HS-27A (cell line): ENCODE measurements at places on chromosomes 3 and 15.

- DNase-seq, result no peak
These were observed 31.8 kb downstream of the PCOLCE2 start for GRCh38 chr3:142857056-142857455.

- no peak for DNase-seq
These were observed 49.5 kb downstream of the CEP63 start for GRCh38 chr3:134535186-134535970.

GRCh38 chr3:45929042-45929679 is 14.1 kb upstream of the CXCR6 start:
- DNase-seq, result no peak

DNA sequence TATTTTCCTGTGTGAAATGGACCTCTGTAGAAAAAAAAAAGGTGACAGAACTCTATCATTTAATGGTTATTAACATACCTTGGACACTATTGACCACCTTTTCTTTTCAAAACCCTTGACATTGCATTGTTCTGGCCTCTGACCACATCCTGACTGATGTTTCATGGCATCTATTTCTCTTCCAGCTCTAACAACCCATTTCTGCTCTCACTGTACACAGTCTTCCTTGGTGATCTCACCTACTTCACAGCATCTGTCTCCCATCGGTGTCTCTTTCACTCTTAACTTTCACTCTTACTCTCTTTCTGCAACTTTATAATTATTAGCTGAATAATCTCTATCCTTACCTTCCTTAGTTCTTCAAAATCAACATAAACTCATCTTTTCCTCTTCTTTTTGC is 217.4 kb upstream of the CD96 start:
- no peak for DNase-seq

DNA sequence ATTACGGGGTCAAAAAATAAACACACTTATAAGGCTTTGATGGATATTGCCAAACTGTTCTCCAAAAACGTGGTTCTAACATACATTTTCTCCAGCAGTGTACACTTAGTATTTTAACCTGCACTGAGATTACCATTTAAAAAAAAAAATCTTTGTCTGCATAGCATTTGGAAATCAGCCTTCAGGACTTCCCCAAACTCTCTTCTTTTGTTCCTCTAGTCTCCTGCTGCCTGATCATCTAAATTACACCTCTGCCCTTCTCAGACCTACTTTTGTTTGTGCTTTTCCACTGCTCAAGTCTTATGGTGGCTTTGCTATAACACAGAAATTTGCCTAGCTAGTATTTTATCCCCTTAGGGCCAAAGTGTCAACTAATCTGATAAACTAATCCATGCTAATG is 3.8 kb downstream of the NCEH1 start:
- DNase-seq, result no peak

- no peak for DNase-seq
These were observed 31.0 kb downstream of the GRIP2 start for GRCh38 chr3:14508966-14509795.
